ENCODE measurements at places on chromosomes 12 and 14.
A peak's percentile ranks its signal among the peaks of the same experiment; 100 is the strongest.

DNA sequence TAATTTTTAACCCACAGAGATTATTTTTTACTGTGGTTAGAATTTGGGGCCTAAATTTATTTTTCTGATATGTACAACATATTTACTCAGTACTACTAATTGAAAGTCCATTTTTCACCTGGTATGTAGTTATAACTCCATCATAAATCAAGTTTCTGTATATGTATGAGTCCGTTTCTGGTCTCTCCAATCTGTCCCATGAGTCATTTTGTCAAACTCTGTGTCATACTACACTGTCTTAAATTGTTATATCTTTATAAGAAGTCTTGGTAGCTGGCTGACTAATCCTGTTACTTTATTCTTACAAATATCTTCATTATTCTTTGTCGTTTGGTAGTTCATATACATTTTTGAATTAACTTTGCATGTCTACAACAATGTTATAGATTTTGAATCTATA is 344.0 kb downstream of the PDZRN4 start:
- DNase-seq: no peak

DNA sequence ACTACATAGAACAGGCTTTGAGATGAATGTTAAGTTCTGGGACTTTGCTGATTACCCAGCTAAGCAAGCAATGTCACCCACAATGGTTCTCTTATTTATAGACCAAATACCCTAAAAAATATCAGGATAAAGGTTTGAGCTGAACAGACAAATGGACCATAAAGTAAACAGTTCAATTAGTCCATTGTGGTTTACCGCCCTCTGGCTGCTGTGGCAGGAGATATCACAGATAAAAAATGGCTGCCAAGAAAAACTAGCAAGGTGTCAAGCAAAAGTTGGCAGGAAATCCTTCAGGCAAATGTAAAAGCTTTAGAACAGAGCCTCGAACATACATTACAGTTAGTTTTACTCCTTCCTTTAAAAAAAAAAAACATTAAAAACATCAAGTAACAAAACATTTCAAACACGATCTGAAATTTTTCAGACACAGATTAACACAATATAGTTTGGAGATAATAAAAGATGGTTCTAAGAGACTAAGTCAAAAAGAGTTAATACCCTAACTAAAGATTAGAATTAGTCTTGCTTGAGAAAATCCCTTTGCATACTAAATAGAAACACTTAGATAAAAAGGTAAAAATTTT is 41.3 kb downstream of the MED13L start:
- peak; percentile 24 for DNase-seq

GRCh38 chr12:124188561-124189405 is 106.1 kb upstream of the RFLNA start:
- DNase-seq: no peak

GRCh38 chr14:59018978-59019377 is 169.5 kb upstream of the DAAM1 start:
- no peak for DNase-seq

DNA sequence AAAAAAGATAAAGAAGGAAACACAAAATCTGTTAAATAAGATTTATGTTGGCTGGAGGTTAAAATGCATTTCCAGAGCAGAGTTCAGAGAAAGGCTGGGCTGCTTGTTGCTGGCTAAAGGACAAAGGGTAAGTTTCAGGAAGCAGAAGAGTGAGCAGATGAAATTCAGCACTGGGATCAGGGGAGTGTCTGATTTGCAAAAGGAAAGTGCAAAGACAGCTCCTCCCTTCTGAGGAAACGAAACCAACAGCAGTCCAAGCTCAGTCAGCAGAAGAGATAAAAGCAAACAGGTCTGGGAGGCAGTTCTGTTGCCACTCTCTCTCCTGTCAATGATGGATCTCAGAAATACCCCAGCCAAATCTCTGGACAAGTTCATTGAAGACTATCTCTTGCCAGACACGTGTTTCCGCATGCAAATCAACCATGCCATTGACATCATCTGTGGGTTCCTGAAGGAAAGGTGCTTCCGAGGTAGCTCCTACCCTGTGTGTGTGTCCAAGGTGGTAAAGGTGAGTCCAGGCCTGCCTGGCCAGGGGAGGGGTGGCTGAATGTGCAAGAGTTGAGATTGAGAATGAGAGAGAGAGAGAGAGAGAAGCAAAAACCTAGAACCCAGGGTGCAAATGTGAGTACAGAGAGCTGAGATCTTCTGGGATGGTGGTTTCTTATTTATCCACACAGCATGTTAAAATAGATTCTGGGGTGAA is at the start of gene OAS1:
Gene OAS1, plus strand, starts transcription at position 251 of the 703 bp plus-strand sequence. Its CDS starts 78 bp downstream, at position 329.
- DNase-seq: peak; percentile 15

- DNase-seq: no peak
Measured at GRCh38 chr12:3491938-3492792, 1.2 kb downstream of the PRMT8 start.

DNA sequence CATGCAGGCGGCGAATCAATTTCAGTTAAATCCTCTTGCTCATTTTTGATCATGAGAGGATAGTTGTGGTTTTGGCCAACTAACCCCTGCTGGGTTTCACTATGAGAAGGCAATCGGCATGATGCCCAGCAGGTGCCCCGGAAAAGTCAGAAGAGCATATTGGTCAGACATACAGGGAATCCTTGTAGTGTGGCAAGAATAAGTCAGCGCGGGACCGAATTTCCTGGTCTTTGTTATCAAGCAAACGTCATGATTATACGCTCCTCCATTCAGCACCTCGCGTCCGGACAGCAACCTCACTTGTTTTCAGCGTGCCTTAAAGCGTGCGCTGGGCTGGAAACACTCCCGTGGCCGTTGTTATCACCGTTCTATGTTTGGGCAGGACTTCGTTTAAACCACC is 1.8 kb downstream of the TBC1D30 start:
- no peak for DNase-seq

DNA sequence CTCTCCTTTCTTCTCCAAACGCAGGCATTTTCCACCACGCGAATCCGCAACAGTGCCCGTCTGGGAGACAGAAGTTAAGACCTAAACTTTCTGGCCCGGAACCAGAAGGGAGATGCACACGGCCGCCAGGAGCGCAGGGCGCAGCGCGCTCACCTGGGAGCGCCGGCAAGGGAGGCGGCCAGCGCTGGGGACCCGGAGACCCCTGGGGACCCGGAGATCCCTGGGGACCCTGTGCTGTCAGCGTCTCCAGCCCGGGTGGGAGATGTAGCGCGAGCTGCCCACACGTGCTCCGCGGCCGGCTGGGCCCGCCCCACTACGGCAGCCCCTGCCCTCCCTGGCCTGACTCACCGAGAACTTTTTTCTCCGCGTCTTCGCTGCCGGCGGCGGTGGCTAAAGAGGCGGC is 620 bp downstream of the YBX3 start:
- DNase-seq: peak; percentile 17

DNA sequence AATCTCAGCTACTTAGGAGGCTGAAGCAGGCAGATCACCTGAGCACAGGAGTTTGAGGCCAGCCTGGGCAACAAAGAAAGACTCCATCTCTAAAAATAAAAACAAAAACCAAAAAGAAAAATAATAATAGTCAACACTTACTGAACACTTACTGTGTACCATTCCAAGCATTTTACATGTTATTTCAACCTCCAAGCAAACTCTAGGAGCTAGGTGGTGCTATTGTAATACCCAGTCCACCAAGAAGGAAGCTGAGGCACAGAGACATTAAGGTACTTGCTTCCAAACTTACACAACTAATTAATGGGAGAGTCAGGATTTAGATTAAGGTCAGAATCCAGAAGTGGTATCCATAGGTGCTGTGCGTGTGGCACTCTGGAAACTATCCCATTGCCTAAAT is 13.7 kb upstream of the OR6J1 start:
- no peak for DNase-seq

- DNase-seq: no peak
Measured at GRCh38 chr14:32784405-32784804, 154.3 kb upstream of the NPAS3 start.

DNA sequence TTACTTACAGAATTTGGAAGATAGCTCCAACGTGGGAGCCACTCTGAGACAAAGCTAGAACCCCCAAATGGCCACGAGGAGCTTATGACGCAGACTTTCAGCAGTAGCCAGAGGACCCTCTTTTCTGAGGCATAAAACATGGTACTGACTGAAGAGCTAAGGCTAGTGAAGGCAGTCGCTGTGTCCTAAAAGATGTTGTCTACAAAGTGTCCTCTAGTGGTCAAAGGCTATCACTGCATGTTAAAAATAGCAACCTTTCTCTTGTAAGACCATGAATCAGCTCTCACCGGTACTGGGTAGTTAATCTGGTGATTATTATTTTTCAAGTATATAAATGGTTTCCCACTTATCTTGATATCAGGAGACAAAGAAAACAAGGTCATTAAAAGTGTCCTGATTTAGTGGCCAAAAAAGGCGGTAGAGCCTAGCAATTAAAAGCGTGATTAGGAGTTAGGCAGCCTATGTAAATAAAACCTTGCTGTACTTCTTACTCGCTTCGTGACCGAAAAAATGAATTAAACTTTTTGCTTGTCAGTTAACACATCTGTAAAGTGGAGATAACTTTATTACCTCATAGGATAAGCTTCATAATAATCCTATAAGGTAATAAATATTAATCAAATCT is 47.0 kb upstream of the LGR5 start:
- DNase-seq: no peak

- no peak for DNase-seq
Measured at GRCh38 chr14:73662487-73662943, 17.7 kb downstream of the DNAL1 start.

DNA sequence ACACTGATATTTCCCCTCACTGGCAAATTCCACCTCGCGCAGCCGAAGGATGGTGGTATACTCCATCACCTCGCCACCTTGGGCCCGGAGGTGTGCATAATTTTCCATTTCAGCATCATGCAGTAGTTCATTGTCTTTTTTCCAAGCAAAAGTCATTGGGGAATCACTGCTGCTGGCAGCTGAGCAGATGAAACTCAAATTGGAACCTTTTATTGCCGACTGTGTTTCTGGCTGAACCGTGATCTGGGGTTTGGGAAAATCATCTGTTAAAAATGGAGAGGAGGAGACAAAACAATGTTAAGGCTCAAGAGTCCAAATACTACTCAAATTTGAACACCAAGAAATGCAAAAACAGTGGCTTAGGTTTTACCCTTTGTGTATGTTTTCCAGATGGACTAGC is 39.7 kb downstream of the LRIG3 start:
- no peak for DNase-seq

- DNase-seq: no peak
Measured at GRCh38 chr12:42698213-42698612, 108.7 kb upstream of the PRICKLE1 start.

GRCh38 chr14:23939607-23940326 is 13.8 kb upstream of the DHRS4 start:
- no peak for DNase-seq

All from stimulated activated CD8-positive, alpha-beta memory T cell treated with anti-CD3 and anti-CD28 coated beads, Interleukin-7, amount 100 ng/mL, for 1 hour (primary cell).